Left cardiac atrium (tissue), 4 donors: ENCODE measurements at places on chromosomes 12 and 14. TPM values are rescaled to one million over a fixed set of nuclear protein-coding genes. Genes with fewer than 3 reads are reported as not detected.
A peak's percentile ranks its signal among the peaks of the same experiment; 100 is the strongest.

Gene ERO1A
- total RNA-seq = 17.1 TPM

GRCh38 chr14:24428628-24429394, 657 bp downstream of the CBLN3 start:
- DNase-seq = no peak

Gene ZNF641
- 14.4 TPM for total RNA-seq

Gene KCNH3
- 0.44 TPM for total RNA-seq

- no peak for DNase-seq
These were observed 6.0 kb upstream of the UBC start for GRCh38 chr12:124920353-124920935.

GRCh38 chr12:12645485-12645884, 33.8 kb downstream of the CREBL2 start:
- DNase-seq = no peak

DNA sequence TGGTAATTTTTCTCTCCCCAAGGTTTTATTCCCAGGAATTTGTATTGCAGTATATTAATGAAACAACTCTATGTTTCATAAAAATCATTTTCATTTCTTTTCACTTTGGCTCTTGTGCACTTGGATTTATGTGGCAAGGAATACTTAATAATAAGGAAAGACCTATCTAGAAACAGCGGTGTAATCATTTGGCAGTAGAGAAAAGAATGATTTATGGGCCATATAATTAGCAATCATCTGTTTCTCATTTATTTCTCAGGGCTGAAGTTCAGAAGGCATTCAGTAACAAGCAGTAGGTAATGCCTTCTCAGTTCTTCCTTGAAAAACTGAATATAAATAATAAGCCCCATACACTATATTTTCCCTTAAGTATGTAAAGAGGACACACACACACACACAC, 172.6 kb downstream of the ANO4 start:
- no peak for DNase-seq

GRCh38 chr14:50397390-50398188, 908 bp upstream of the CDKL1 start:
- DNase-seq = peak; percentile 45

DNA sequence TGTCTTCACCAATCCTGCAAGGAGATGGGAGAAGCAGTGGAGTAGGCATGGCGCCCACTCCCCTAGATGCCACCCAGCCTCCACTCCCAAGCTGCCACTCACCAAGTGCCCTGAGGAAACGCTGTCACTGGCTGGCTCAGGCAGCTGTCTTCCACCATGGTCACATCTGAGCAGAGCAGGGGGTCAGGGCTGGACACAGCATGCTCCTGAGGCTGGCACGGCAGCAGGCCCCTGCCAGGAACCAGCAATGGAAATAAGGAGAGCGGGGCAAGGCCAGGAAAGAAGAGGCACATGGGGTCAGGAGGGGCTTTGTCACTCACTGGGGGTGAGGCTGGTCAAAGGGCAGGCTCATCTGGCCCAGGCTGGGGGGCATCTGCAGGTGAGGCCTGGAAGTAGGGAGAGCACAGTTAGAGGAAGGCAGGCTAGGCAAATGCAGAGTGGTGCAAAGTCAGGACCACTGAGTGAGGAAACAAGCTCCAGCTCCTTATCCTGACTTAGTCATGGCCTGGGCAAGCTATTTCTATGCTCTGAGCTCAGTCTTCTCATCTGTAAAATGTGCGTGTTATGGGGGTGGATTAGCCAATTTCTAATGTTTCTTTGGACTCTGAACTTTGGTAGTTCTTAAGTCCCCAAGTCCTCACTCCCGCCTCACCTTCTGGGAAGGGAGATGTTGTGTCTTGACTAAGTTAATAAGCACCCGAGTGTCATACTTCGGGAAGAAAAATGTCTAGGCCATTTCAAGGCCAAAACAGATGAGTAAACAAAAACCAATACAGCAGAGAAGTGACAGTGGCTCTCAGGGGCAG, 8.0 kb downstream of the NAB2 start:
- DNase-seq = no peak

- no peak for DNase-seq
These were observed 499.6 kb downstream of the TMEM121 start for GRCh38 chr14:106026026-106026425.

DNA sequence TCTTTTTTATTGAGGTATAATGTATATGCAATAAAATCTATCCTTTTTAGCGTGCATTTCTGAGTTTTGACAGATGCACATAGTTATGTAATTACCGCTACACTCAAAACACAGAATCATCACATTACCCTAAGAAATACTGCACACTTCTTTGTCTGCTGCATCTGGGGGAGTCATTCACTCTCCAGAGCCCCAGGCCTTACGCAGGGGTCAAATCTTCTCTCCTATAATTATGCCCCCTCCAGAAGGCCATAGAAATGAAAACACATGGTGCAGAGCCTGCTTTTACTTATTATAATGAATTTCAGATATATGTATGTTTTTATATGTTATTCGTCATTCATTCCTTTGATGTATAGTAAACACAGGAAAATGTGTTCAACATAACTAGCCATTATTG, 296.5 kb upstream of the TMEM132C start:
- no peak for DNase-seq

GRCh38 chr12:64998371-64999147, 122.5 kb downstream of the WIF1 start:
- DNase-seq = no peak

- no peak for DNase-seq
These were observed 21.8 kb upstream of the CRY1 start for GRCh38 chr12:107115119-107115518.

Gene CLEC4A
- 1.0 TPM for total RNA-seq

Gene SRGAP1
- total RNA-seq = 5.5 TPM

Gene BEGAIN
- 2.1 TPM for total RNA-seq

- no peak for DNase-seq
These were observed 93.6 kb downstream of the DIP2B start for GRCh38 chr12:50598321-50598862.

GRCh38 chr12:106123551-106124081, 15.1 kb downstream of the NUAK1 start:
- DNase-seq = no peak

Gene CLEC6A
- total RNA-seq = not detected

GRCh38 chr12:24664161-24664880, 284.6 kb downstream of the BCAT1 start:
- DNase-seq = no peak

Gene TBX3
- 14.3 TPM for total RNA-seq

Gene PRR13
- 73.5 TPM for total RNA-seq
